ENCODE measurements at places on chromosomes 5 and 9.

- DNase-seq = no peak
Measured at GRCh38 chr5:26553079-26553478, 485.3 kb downstream of the CDH9 start.

GRCh38 chr5:148641735-148642134 lies 12.6 kb downstream of the HTR4 start:
- no peak for DNase-seq

- DNase-seq = no peak
Measured at GRCh38 chr9:99866398-99866797, 40.1 kb upstream of the STX17 start.

GRCh38 chr9:95226921-95227320 lies 90.6 kb downstream of the FANCC start:
- no peak for DNase-seq

GRCh38 chr5:120231563-120231962 lies 232.5 kb upstream of the PRR16 start:
- DNase-seq = no peak

DNA sequence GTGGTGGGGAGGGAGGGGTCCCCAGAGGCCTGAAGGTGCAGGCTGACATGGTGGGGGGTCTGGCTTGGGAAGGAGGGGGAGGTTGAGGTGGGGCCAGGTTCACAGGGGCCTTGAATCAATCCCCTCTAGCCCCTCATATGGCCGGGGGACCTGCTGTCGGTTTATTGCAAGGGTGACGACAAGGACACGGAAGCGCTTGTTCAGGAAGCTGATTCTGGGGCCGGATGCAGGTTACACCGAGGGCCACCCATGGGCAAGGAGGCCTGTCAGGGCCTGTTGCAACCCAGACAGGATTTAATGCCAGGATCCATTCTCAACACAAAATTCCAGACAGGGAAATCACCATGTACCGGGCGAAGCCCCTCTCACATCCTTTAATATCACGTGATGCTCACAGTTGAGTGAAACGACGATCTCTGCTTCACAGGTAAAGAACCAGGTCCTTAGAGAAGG lies 41.6 kb upstream of the SYNPO start:
- no peak for DNase-seq

DNA sequence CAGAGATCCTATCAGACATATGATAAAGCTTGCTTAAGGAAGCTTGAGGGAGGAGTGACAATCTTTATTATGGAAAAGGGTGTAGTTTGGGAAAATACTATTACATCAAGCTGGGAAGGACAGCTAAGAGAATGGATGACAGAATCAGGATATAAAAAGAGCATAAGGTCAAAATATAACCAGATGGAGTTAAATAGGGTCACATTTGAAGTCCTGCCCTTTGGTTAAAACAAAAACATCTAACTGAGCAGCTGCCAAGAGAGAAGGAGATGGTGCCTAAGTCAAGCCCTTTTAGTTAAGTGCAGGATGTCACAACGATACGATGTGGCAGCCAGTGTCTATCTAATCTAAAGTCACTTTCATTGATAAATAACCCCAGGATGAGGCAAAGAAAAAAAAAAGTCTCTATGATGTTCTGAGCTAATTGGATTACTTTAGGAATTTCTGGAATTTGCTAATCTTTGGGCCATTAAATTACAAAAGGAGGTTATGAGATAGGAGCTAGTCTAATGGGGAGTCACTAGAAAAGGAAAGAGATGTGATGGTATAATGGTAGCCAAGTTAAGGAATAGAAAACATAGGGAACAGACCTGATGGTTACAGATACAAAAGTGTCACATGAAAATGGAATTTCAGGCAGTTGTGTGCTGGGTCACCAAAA lies 365.2 kb downstream of the PDE4D start:
- no peak for DNase-seq

DNA sequence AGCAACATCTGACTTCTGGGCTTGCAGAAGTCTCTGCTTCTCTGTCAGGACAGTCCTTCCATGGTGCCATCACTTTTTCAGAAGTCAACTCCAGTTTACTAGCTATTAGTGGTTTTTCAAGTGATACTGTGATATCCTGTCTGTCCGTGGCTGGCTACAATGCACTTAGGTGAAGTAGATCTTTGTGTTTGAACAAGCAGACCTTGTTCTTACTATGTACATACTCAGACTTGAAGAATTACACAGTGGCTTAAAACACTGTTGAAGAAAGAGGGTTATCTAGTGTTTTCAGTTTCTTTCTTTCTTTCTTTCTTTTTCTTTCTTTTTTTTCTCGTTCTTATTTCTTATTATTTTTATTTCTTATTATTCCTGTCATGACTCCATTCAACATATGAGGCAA lies 228.7 kb downstream of the NTRK2 start:
- DNase-seq = no peak

GRCh38 chr5:177508837-177509236 lies 789 bp downstream of the DOK3 start:
- DNase-seq = no peak

- no peak for DNase-seq
Measured at GRCh38 chr9:27712806-27713205, 139.5 kb upstream of the C9orf72 start.

GRCh38 chr9:76490249-76490990 lies 31.4 kb downstream of the GCNT1 start:
- DNase-seq = no peak

DNA sequence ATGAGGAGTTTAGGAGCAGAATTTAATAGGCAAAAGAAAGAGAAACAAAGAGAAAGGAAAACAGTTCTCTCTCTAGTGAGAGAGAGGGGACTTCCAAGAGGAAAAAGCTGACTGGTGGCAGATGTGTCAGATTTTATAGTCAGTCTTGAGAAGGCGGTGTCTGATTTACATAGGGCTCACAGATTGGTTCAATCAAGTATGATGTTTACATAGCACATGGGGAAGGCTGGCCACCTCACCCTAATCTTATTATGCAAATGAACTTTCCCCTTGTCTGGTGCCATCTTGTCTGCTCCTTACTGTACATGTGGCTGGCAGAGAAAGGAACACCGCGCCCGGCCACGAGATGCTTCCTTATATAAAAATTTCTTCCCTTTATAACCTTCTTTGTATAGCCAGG lies 24.7 kb downstream of the UNC13B start:
- DNase-seq = no peak

- no peak for DNase-seq
Measured at GRCh38 chr9:107685901-107686300, 196.3 kb upstream of the KLF4 start.

DNA sequence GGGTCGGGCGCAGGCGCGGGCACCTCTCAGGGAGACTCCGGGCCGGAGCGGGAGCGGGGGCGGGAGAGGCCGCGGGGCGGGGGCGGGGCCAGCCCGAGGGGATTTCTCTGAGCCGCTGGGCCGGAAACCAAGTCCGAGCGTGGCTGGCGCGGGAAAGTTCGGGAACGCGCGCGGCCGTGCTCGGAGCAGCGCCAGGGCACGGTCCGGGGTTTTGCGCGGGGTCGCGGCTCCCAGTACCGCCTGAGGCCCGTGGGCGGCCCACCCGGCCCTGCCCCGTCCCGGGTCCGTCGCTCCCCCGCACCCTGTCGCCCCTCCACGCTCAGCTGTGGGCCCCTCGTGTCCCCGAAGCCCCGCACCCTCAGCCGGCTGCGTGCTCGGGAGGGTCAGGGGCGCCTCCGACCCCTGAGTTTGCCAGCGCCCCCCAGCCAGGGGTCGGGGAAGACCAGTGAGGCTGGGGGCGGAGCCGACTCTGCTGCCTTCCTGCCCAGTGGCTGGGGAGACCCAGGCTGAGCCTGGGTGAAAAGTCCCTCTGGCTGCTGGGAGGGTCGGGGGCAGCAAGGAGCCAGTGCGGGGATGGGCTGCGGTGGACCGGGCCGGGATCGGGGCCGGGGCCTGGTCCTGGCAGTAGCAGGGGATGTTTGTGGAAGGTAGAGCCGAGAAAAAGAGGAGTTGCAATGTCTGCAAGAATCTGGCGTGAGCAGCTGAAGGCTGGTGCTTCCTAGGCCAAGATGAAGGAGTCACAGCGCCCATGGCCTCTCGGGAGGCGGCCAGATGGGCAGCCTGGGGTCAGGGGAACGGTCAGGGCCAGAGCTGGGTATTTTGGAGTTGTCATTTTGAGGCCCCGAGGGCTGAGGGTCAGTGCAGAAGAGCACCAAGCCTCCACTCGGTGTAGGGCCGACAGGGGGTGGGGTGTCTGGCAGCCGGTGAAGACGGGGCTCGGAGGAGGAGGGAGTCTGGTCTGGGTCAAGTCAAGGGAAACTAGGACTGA lies 588 bp downstream of the TRAF2 start:
- DNase-seq = peak; percentile 90

DNA sequence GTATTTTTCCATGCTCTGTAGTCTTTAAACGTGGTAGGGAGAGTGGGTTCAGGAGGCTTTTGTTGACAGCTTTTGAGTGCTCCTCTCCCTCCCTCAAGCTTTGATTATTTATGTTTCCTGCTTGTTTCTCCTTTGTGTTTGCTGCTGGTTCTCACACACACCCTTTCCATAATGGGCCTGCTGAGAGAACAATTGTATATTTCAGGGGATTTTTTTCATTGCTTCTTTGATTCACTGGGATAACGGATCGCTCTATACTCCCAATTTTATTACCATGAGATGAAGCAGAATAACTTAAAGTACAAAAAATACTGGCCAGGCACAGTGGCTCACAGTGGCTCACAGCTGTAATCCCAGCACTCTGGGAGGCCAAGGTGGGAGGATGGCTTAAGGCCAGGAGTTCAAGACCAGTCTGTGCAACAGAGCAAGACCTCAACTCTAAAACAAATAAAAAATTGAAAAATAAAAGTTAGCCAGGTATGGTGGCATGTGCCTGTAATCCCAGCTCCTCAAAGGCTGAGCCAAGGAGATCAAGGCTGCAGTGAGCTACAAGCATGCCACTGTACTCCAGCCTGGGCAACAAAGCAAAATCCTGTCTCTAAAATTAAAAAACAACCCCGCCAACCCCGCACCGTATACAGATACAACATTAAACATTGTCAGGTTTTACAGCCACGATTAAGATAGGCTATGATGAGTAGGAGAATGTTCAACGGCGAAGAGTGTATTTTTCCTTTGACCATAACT lies 66.9 kb downstream of the USP20 start:
- no peak for DNase-seq

DNA sequence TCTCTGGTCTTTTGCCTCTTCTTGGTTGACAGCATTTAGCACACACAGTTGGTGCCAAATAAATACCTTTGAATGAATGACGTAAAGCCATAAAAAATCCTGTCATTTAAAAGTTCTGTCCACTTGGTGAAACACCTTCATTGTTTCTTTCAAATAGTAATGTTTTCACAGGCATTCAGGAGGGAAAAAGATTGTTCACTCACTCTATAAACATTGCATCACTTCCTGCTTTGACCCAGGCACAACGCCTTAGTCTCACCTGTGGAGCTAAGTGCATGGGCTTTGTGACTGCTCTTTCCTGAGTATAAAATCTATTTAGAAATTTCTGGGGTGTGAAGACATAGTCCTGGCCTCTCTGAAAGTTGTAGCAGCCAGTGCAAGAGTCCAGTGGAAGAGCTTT lies 88.9 kb upstream of the CXCL14 start:
- DNase-seq = no peak

- no peak for DNase-seq
Measured at GRCh38 chr9:95204710-95205109, 112.8 kb downstream of the FANCC start.

- DNase-seq = no peak
Measured at GRCh38 chr5:54743581-54743980, 226.0 kb downstream of the SNX18 start.

GRCh38 chr5:158802941-158803341 lies 296.8 kb downstream of the EBF1 start:
- peak; percentile 1 for DNase-seq

DNA sequence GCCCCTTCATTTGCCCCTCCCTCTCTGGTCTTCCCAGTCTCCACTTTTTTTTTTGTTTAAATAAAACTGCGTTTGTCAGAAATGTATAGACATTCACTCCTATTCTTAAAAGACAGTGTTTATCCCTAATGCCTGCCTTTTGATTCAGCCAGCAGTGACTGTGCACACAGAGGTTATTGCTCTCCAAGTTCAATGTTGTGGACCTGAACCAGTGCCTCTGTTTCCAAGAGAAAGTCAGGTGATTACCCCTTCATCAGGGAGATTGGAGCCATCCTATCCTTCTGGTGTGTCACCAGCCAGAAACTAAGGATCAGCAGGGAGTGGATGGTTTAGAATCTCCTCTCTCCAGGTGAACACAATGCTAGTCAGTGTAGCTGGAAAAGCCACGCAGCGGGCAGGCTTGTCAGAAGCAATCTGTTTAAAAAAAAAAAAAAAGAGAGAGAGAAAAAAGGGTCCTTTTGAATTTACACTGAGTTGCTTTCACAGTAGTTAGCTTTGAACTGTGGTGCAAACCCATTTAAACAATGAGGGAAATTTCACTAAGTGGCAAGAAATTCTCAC lies 167.5 kb upstream of the DMRT1 start:
- no peak for DNase-seq

DNA sequence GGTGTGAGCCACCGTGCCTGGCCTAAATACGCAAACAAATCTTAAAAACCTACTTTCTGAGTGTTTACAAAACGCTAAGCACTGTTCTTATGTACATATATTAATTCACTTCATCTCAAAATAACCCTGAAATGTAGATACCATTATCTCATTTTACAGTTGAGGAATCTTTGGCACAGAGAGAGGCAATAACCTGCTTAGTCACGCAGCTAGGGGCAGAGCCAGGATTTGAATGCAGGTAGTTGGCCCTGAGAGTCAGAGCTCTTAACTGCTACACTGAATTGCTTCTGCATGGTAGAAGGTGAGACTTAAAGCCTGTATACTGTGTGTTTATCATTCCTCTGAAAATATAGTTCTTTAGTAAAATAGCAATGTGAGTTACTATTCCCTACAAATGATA lies 21.9 kb downstream of the ARHGEF37 start:
- no peak for DNase-seq

GRCh38 chr9:16029046-16029615 lies 476.3 kb downstream of the CCDC171 start:
- no peak for DNase-seq

DNA sequence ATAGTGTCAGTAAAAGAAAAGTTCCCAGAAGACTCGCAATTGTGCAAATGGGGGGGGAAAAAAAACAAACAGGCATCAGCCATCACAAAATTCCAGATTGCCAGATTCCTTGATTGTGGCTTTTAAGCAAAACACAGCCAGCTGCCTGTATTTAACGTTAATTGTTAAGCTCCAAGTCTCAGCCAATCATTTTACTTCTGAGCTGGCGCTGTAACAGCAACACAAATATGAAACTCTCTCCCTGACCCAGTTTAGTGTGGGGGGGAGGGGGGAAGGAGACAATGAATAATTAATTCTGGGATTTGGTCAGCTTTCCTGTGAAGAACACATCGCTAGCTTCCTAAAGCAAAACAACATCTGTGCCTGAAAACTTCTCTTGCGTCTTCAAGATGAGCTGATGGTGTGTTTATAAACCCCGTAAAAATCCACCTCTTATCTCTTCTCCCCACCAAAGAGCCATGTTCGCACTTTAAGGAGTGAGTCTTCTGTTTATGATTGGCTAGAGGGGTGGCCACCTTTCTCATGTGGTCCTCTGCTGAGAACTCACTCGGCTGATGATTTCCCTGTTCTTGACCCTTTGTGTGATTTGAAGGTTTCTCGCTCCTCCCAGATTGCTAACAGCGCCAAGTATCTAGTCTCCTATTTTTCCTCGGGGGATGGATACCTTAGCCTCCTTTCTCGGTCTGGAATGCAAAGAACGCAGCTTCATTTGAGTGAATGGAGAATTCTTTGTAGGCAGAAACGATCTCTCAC lies 160.2 kb upstream of the DAPK1 start:
- DNase-seq = no peak
